Activated naive CD4-positive, alpha-beta T cell (primary cell): ENCODE measurements at places on chromosomes 7 and 10.

GRCh38 chr7:25553580-25554291 lies 325.4 kb upstream of the NPVF start:
- no peak for DNase-seq

DNA sequence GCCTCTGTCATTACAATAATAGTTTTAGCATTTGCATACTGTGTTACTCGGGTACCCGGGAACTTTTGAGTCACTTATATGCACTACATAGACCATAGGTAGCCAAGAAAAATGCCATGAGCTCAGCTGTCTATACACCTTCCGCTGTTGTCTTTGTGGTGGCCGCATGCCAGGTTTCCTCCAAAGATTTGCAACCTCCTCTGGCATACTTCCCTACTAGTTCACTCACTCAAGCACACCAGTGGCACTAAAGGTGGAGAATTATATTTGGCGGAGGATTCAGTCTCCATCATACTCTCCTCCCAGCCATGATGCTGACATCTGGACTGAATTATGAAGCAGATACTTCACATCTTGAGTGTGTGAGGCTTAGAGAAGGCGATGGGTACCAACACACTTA lies 35.6 kb upstream of the GRB10 start:
- DNase-seq, result no peak

- DNase-seq, result no peak
These were observed 180.5 kb downstream of the TAX1BP1 start for GRCh38 chr7:27920281-27920946.

DNA sequence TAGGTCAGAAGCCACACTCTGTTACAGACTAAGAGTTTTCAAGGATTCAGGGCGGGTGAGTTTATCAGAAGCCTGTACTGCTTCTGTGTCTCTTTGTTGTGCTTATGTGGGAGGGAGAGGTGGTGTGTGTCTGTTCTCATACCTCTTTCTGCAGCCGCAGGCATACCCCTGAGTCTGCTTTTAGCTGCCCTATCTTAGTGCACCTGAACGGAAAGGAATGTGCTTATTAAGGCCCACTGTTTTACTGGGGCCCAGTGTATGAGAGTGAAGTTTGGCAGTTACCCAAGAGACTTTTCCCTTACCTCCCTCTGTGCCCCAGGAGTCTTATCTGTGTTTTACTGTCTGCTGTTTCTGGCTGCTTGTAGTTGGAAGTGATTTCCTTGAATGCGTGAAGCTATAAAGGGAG lies 104.3 kb downstream of the TYW1 start:
- no peak for DNase-seq

DNA sequence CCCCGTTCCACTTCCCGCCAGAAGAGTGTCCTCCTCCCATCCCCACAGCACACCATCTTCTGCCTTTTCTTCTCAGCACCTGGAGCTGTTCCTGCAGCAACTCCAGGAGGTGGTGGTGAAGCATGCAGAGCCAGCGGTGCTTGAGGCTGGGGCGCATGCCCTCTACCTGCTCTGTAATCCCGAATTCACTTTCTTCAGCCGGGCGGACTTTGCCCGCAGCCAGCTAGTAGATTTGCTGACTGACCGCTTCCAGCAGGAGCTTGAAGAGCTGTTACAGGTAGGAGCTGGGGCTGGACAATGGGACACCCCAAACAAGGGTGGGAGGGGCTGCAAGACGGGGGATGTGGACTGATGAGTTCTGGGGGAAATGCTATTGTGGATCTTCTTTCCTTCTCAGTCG lies 19.1 kb upstream of the PVRIG start:
- DNase-seq, result no peak

- no peak for DNase-seq
These were observed 19.4 kb upstream of the CLDN12 start for GRCh38 chr7:90383861-90384260.

- no peak for DNase-seq
These were observed 13.2 kb upstream of the NMT2 start for GRCh38 chr10:15181576-15182156.

DNA sequence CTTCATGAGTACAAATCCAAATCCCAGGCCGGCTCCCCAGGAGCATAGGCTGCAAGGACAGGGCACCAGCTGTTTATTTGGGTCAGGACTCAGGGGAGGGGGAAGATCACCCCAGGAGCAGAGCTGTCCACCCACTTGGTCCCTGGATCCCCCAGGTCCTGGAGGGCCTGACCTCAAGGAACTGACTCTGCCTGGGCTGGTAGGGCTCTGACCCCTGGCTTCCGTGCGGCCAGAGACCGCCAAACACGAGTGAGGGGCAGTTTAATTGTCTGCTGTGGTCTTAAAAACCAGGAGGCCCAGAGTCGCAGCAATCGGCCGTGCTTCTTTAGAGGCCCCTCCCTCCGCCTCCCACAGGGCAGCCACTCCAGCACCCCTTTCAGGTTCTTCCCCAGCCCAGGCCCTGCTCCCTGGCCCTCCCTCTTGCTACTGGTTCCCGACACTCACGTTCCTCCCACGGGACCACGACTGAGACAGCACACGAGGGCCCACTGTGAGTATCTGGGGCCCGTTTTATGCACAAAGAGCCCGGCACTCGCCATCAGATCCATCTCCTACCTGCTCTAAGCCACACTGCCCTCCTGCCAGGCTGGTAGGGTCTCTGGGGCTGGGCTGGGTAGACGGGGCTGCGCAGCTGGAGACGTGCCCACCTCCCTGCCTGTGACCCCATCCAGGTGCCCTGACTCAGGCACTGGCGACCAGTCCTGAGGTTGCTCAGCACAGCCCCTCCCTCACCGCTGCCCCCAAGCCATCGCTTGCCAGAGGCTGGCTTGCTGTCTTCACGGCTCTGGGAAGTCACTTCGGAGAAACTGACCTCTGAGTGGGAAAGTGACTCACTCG lies 30.0 kb upstream of the CFAP46 start:
- no peak for DNase-seq

DNA sequence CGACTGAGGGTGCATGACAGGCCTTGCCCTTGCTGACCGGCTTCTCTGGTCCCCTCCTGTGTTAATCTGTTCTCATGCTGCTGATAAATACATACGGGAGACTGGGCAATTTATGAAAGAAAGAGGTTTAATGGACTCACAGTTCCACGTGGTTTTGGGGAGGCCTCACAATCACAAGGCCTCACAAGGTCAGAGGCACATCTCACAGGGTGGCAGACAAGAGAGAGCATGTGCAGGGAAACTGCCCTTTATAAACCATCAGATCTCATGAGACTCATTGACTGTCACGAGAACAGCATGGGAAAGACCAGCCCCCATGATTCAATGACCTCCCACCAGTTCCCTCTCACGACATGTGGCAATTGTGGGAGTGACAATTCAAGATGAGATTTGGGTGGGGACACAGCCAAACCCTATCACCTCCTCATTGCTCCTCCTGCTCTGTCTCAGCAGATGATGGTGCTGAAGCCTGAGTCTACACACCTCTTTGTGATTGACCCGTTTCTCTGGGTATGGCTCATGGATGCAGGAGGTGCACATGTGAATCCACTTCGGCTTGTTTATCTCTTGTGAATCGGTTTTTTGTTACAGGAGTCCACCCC lies 547.8 kb downstream of the DNAJB6 start:
- no peak for DNase-seq

DNA sequence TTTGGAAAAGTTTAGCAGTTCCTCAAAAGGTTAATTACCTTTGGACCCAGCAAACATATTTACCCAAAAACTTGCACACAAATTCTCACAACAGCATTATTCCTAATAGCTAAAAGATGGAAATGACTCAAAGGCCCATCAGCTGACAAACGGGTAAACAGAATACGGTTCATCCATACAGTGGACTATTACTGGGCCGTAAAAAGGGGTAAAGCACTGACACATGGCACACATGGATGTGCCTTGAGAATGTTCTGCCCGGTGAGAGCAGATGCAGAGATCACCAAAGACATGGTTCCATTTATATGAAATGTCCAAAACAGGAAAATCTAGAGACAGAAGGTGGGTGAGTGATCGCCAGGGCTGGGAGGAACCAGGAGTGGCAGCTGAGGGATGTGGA lies 95.2 kb upstream of the DNAJB6 start:
- DNase-seq, result no peak

GRCh38 chr10:121302541-121303180 lies 295.6 kb downstream of the FGFR2 start:
- DNase-seq, result no peak

DNA sequence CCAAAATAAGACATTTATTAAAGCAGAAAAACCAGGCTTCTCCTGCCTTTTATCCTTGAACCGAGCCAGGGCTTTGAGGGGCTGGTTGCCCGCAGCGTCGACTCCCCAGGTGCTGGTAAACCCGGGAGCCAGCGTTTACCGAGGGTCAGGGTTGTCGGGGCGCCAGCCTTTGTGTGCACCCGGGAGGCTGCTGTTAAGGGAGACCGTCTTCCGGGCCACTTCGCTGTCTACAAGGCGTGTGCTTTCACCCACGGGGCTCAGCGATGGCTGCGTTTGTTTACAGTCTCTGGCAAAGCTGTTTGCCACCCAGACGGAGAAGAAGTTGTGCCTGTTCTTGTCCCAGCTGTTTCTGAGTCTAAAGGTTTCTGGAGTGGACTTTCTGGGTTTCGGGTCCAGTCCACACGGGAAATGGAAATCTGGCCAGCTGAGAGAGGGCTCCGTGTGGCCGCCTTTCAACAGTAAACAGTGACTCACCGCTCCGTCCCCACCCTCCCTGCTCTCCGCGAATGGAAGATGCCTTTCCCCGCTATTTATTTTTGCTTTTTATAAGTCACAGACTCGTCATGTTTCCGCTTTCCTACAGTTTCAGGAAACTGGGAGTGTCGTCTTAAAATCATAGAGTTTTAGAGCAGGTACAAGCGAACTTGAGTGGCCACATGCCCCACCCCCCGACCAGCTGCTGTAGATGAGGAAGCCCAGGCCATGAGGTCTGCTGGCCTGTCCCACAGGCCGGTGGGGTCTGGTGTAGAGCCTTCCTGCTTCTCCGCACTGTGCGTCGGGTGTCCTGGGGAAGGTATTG lies 2.2 kb downstream of the MAFK start:
- no peak for DNase-seq

- no peak for DNase-seq
These were observed 36.6 kb downstream of the AMZ1 start for GRCh38 chr7:2724453-2725177.

GRCh38 chr10:58747687-58748086 lies 235.0 kb downstream of the BICC1 start:
- no peak for DNase-seq

GRCh38 chr10:6689036-6689435 lies 109.0 kb upstream of the PRKCQ start:
- DNase-seq, result no peak

DNA sequence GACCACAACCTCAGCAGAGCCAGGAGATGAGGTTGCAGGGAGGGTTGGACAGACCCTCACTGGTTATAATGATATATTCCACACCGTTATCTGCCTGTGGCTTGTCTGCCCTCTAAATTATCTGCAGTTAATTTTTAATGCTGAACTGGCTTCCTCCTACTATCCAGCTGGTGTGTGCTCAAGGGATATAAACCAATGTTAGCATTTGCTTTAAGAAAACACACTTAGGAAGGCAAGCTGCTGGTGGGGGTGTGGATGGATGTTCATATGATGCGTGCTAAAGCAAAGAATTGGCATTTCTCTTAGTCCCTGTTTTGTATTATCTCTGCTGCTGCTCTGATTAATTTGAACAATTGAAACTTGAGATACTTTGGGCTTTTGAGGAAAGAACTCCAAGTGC lies 132.2 kb upstream of the NPVF start:
- no peak for DNase-seq

- no peak for DNase-seq
These were observed 44.3 kb downstream of the PFKP start for GRCh38 chr10:3111621-3112163.

GRCh38 chr7:51144178-51144577 lies 172.4 kb downstream of the COBL start:
- DNase-seq, result no peak

DNA sequence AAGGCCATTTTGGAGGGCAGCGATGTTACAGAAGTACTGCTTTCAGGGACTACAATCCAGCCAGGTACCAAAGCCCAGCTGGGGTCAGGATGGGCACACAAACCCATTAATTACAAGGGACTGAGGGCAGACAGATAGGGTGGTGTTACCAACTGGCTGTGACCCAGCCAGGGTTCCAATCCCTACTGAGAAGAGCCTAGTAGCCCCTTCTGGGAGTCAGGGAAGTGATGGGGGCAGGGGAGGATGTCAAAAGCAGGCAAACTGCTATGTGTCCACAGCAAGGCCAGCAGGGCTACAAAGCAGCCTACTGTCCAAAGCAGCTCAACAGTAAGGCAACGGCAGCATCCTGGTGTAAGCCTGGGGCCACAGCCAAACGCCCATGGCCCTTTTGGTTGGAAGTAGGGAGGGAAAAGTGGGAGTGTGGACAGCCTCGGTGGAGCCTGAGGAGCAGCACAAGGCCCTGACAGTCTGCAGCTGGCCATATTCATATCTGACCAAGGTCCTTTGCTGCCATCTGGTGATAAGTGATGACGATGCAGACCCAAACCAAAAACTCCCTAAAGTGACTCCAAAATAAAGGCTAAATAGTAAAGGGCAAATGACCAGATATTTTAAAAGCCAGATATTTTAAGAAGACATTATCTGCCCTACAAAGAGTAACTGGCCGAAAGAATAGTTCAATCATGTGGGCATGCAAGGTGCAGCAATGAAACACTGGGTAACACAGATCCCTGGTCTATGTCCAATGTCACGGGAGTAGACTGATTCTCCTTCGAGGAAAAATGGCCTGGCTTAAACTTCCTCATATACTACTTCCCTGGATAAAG lies 56.9 kb downstream of the XPNPEP1 start:
- DNase-seq, result no peak

- no peak for DNase-seq
These were observed 37.0 kb upstream of the LRRC17 start for GRCh38 chr7:102875700-102876295.

DNA sequence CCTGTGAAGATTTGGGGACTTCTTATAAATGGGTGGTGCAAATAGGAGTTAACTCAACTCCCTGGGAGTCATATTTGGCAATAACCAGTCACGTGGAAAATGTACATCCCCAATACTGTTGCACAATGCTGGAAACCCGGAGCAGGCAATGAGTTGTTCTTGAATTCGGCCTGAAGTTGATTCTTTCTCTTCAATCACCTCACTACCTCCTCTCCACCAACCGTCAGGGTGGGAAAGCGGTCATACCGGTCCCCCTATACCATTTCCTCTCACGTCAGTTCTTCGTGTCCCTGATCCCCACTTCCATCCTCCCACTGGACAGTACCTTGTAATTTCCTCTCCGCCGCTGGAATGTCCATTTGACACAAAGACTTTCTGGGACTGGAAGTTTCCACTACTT lies 2.8 kb downstream of the GIMAP5 start:
- no peak for DNase-seq

GRCh38 chr7:104979167-104979841 lies 34.7 kb upstream of the KMT2E start:
- no peak for DNase-seq
